GM23248 (cell line): ENCODE measurements at places on chromosomes 2 and 18. TPM values are rescaled to one million over a fixed set of nuclear protein-coding genes. Genes with fewer than 3 reads are reported as not detected.

The LHCGR gene
- total RNA-seq = not detected in 2 replicates

- no peak for DNase-seq
Measured at GRCh38 chr2:177063331-177063730, 149.3 kb upstream of the HNRNPA3 start.

- DNase-seq = no peak
Measured at GRCh38 chr2:120258196-120258595, 5.5 kb downstream of the RALB start.

GRCh38 chr2:200306931-200307723 lies 634 bp downstream of the SPATS2L start:
- peak; percentile 79 for DNase-seq

DNA sequence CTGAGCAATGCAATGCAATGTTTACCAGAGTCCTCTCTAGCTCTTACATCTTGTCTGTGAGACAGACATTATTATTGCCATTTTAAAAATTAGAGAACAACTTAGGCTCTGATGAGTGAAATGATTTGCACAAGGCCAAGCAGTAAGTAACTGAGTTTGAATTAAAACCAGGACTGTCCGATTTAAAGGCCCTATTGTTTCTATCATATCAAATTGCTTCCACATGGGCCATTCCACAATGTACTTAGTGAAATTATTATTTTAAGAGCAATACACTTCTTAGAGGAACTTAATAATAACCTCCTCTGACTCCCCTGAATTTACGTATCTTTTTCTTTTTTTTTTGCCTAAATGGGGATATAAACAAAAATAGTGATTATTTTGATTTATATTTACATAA lies 64.6 kb downstream of the PLCL1 start:
- DNase-seq = no peak

DNA sequence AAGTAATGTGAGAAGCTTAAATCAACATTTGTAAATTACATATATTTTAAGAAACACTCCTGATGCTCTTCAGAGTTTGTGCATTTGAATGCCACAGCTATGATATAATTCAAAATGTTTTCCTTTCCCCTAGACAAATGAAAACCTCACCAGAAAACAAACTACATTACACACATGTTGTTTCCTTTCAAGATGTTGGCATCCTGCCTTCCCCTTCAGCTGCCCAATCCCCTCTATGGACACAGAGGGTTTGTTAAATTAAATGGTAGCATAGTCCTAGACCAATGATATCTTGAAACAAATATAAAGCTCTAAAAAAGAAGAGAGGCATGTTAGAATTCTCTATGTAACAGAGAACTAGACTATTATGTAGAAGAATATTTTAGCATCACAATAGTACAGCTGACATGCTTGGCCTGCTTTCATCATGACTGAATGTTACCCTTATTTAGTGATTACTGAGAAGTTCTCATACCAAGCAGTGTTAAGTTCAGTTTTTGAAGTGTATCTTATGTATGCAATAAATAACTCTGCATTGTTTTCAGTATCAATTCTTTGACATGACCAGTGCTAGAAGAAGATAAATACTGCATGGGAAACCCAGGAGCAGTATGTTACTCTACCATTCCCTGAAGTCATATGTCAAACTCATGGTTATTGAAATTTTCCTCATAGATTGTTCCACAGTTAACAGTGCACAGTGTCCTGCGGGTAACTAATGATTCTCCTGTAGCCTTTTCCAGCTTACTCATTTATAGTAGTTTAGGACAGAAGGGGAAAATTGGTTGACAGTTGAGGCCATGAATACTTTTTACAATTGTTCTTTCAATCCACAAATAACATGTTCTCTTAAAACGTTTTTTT lies 316.3 kb upstream of the KCNJ3 start:
- DNase-seq = no peak

GRCh38 chr2:204356151-204356641 lies 189.1 kb upstream of the PARD3B start:
- DNase-seq = no peak
